ENCODE measurements at places on chromosomes 12 and 14.

DNA sequence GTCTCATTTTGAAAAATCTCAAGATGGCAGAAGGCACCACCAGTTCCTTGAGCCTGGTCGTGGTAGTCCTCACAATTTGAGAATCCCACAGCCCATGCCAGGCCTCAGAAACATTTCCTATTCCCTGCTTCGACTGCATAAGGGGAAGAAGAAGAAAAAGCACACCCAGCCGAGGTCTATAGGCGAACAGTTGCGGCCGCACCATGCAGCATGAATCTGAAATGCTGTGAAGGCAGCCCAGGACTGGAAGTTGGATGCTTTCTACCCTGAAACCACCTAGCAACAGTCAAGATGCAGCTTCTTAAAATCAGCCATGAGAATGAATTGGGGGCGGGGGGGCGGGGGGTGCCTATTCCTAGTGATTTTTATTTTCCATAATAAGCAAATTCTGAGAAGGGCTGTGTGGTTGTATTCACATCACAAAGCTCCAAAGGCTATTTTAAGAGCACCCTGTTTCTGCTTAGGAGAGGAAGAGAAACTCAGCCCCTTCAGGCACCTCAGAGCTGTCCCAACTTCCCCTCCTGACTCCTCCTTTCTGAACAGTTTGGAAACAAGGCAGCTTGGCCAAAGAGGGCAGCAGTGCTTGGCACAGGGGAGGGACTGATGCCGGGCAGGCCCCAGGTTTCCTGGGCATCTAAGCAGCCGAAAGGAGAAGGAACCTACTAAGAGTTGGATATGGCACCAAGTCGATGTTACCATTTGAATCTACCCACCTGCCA lies 172.5 kb upstream of the FOXN3 start:
- DNase-seq = no peak

- no peak for DNase-seq
Measured at GRCh38 chr14:34219661-34220377, 242.2 kb downstream of the SPTSSA start.

- no peak for DNase-seq
Measured at GRCh38 chr14:79596551-79596950, 614.8 kb downstream of the DIO2 start.

GRCh38 chr14:100448376-100448775 lies 125.2 kb downstream of the SLC25A47 start:
- no peak for DNase-seq

GRCh38 chr12:114794049-114794558 lies 110.1 kb upstream of the TBX3 start:
- DNase-seq = no peak

- DNase-seq = no peak
Measured at GRCh38 chr14:32023540-32023939, 53.6 kb upstream of the ARHGAP5 start.

- DNase-seq = no peak
Measured at GRCh38 chr12:15181017-15181683, 40.1 kb downstream of the RERG start.

GRCh38 chr14:101633276-101633675 lies 72.0 kb downstream of the DIO3 start:
- DNase-seq = no peak

DNA sequence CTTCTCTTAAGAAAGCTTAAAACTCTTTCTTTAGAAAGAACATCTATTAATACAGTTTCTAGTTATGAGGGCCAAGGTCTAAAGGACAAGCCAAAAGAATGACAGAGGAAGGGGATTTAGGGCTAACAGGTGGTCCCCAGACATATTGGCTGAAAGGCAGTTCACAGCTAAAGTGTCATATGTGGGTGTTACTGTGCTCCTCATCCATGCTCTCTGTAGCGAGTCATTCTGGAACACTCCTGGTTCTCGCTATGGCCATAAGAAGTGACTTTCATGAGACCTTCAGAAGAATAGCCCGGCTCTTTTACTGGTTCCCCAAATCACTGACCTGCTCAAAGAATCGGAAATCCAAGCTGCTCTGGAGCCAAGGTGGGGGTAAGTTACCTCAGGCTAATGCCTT lies 55.0 kb downstream of the TBK1 start:
- no peak for DNase-seq

- no peak for DNase-seq
Measured at GRCh38 chr12:22828066-22828465, 203.1 kb downstream of the ETNK1 start.

DNA sequence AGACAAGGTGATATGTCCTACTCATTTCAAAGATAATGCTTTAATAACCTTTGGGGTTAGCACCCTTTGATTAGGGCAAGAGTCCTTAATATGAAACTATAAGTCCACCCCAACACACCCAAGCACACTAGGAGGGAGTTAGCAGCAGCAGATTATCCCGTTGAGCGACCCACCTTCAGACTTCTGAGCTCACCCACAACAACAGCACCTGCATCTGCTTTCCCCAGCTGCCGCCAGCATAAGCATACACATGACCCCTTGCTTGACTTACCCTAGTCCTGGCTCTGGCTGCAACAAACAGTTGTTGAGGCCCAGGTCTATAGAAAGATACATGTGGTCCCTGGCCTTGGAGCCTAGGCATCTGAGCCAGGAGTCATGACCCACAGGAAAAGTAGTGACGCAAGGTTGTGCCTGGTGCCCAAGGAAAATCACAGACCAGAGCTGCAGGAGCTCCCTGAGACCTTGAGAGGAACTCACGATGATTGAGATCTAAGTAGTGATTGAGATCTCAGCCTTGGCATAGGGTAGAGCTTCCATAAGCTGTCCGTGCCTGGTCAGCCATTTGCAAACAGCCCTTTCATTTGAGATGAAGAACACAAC lies 19.0 kb downstream of the ZDHHC22 start:
- DNase-seq = no peak

GRCh38 chr12:39931231-39931630 lies 174.7 kb downstream of the SLC2A13 start:
- no peak for DNase-seq

DNA sequence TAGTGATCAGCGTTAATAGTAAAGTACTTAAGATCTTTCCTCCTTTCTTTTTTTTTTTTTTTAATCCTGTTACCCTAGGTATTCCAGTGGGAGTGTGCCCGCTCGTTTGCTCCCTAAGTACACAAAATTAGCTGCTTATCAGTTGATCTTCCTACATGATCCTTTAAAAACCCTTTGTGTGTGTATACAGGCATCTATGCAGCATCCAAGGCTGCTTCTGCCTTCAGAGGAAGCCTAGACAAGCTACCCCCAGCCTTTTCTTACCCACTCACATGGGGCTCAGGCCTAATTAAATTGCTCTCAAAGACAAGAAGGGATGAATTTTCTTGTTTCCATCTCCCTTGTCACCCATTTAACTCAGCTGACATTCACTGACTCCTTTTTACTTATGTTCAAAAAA lies 343.4 kb upstream of the LMO3 start:
- no peak for DNase-seq

- peak; percentile 29 for DNase-seq
Measured at GRCh38 chr14:74882103-74882920, 596 bp downstream of the DLST start.

DNA sequence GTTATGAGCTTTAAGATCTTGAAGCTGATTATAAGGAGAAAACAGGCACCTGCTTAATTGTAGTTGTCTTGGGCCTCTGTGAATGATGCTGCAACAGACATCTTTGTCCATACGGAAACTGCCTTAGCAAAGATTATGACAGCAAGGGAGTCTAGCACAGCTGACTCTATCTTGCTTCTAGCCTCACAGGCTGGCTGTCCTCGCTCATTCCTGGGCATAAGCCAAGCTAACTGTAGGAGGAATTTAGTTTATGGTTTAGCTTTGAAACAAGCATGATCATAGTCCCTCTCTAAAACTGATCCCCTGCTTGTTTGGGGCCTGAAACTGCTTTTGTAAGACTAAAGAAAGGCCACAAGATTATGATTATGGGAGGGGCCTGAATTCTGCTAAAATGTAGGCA lies 74.3 kb upstream of the C14orf132 start:
- no peak for DNase-seq

- DNase-seq = no peak
Measured at GRCh38 chr14:42854061-42854460, 1247.4 kb downstream of the LRFN5 start.

GRCh38 chr12:104805186-104805585 lies 152.9 kb downstream of the SLC41A2 start:
- no peak for DNase-seq

DNA sequence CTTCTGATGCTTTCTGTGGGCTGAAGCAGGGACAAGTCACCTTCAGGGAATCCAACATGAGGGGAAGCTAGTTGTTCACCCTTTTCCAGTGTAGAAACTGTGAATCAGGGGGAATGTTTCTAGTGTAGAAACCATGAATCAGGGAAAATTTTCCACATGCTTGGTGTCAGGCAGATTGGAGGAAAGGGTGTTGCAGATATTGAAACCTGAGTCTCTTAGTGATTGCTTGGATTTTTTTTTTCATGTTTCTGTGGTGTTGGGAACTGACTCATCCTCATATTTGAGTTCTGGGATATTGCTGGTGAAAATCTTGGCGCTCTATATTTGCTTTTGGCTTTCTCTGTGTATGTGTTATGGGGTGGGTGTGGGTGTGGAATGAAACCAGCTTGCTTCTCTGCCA lies 144.5 kb upstream of the FBXO33 start:
- no peak for DNase-seq

DNA sequence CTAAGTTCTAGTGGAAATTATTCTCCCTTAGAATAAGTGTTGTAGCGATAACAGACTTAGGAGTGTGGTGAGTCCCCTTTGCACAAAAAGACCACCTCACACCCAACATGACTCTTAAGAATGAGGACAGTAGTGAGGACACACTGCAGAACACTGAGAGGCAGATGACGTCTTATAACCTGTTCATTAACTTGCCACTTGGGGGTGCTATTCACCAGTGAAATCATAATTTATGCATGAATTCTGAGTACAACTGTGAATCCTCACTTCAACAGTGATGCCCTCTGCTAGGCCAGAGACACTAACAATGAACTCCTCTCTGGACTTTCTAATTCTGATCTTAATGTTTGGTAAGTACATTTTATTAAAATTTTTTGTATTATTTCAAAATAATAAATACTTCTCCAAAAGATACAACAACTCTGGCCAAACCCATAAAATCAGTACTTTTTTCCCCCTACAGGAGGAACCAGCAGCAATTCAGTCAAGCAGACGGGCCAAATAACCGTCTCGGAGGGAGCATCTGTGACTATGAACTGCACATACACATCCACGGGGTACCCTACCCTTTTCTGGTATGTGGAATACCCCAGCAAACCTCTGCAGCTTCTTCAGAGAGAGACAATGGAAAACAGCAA lies 274.7 kb downstream of the DAD1 start:
- DNase-seq = no peak

- DNase-seq = no peak
Measured at GRCh38 chr14:64244279-64244678, 49.9 kb downstream of the ESR2 start.

Data from activated CD4-positive, alpha-beta T cell treated with anti-CD3 and anti-CD28 coated beads for 1 hour (primary cell).